Activated CD8-positive, alpha-beta memory T cell treated with anti-CD3 and anti-CD28 coated beads for 24 hours (primary cell): ENCODE measurements at places on chromosomes 16 and 17.
A peak's percentile ranks its signal among the peaks of the same experiment; 100 is the strongest.

- DNase-seq: no peak
Measured at GRCh38 chr17:14381606-14382005, 80.7 kb downstream of the HS3ST3B1 start.

DNA sequence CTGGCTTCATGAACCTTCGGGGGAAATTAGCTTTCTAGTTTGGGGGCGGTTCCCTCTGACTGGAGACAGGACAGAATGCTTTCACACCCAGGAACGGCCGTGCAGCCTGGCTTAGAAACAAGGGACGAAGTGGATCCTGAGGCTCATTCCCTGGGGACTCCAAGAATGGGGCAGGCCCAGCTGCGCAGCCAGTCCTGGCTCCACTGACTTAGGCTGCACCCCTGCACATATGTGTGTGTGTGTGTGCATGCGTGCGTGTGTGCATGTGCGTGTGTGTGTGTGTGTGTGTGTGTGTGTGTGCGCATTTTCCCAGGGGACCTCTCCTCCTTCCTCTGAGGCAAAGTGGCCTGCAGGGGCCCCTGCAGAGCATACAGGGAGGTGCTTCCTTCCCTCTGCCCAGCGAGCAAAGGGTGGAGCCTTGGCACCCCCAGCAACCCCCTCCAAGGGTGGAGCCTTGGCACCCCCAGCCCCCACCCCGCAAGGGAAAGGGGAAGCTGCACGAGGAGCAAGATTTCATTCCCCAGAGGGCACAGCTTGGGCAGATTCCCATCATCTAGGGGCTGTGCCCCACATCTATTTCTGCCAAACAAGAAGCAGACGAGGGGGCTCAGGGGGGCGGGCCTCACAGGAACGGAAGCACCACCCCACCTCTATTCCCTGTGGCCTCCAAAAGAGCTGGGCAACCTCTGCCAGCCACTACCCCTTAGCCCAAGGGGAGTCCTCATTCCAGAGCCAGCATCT lies 97.6 kb upstream of the CBX4 start:
- no peak for DNase-seq

DNA sequence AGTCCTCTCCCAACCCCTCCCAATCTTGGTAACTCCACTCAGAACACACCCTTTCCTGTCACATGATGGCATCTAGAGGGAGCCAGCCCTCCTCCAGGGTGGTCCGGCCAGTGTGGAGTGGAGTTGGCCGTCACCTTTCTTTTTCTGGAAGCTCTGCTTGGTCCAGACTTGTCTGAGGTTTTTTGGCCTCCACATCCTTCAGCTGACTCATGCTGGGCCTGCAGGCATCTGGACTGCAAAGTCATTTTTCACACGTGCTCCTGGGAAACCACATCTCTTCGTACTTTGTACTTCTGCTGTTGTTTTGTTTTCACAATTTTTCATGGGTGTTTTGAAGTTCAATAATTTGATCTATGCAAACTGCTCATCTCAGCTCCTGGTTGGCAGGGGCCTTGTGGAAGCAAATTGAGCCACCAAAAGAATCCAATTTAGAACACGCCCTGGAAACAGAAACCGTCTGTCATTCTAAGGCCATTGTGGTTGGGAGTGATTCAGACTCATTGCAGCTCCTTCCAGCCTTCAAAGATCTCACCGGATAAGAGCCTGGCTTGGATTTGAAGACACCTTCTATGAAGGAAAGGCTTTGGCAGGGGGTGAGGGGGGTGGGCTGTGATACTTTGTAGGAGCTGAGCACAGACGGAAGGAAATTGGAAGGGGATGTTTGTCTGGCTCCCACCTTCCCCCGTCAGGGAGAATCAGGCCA lies 42.4 kb upstream of the NF1 start:
- no peak for DNase-seq

DNA sequence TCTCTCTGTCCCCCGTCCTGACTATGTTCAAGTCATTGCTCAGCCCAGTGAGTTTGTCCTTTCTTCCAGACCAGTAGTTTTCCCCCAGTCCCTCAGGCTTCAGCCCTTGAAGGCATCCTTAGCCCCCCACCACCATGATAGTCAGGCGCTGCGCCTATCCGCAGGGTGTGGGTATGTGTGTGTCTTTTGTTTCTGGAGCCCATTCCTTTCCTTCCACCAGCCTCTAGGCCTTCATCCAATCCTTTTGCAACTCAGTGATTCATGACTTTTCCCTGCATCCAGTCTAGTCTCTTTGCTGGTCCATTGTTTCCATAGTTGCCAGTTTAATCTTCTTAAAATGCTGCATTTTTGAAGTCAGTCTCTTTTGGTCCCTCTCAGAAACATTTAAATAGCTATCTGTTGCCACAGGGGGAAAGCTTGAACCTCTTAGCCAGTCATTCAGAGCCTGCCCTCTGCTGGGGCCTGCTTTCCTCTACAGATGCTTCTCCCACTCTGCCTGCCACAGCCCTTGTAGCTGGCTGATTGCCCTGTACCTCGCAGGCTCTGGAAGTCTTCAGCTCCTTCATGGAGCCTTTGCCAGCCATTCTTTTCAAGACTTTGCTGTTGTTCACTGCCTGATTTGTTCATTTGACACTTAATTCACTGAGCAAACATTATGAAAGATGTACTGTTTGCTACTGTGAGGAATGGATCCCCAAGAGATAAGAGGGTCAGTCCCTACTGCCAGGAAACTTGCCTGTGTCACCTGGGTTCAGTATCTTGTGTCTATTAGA lies 55.9 kb upstream of the ADCY7 start:
- peak; percentile 73 for DNase-seq

DNA sequence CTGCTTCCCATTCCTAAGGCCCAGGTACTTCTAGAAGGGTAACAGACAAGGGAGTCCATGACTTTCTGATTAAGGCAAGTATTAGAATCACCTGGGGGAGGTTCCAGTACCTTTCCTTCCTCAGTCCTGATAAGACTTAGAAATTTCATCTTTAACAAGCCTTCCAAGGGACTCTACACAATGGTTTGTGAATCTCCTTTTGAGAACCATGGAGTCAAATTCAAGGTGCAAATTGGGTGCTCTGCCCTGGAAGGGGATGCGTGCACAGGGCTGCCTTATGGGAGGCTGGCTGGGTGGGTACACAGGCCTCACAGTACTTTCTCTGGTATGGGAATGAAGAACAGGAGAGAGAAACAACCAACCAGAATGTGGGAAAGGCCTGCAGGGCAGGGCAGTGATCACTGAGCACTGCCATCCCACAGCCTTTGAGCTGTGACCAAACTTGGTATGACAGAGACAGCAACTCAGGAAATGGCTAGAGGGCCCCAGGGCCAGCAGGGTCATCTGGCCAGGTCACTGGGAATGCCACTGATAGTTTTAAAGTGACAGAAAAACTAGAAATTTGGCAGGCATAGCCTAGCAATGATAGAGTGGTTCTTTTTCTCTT lies 3.6 kb upstream of the TMIGD1 start:
- DNase-seq: no peak
